AG04449 (cell line): ENCODE measurements at places on chromosomes 6 and 20.

DNA sequence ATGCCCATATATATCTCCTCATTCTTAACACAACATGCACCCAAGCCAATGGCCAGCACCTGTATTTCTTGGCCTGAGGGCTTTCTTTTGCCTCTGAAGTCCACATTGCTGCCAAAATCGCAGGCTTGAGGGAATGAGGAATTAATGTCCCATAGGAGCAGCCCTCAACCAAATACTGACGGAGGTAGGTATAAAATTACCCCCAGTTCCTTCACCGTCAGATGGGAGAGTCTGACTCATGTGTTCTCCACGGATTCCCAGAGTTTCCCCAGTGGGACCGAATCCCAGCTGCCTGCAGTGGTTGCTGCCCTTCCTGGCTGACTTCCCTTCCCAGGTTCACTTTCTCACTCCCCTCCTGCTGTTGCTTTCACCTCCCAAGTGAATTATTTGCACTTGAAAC is 602.2 kb upstream of the NOX3 start:
- no peak for DNase-seq

DNA sequence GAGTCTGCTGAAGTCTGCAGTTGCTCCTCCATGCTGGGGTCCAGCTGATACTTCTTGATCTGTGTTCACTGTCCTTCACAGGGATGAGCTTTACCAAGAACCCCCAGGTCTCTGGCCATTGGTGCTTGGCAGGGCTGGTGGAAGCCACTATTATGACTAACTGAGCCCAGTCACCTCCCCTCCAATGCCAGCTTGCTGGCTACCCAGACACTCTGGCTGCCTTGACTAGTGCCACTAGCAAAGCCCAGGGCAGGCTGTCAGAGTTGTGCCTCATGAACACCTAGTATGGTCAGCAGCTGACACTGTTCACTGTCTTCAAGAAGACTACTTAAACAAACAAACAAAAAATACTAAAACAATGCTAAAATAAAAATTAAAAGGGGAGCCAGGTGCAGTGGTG is 8.8 kb downstream of the ASIP start:
- no peak for DNase-seq

GRCh38 chr20:53880108-53880641 is 190.2 kb downstream of the BCAS1 start:
- DNase-seq = no peak

GRCh38 chr20:50041246-50041873 is 58.6 kb downstream of the SNAI1 start:
- DNase-seq = no peak

- DNase-seq = no peak
Observed at GRCh38 chr20:57040924-57041323, 225.5 kb downstream of the BMP7 start.

GRCh38 chr20:47088335-47088734 is 193.7 kb downstream of the EYA2 start:
- DNase-seq = no peak

DNA sequence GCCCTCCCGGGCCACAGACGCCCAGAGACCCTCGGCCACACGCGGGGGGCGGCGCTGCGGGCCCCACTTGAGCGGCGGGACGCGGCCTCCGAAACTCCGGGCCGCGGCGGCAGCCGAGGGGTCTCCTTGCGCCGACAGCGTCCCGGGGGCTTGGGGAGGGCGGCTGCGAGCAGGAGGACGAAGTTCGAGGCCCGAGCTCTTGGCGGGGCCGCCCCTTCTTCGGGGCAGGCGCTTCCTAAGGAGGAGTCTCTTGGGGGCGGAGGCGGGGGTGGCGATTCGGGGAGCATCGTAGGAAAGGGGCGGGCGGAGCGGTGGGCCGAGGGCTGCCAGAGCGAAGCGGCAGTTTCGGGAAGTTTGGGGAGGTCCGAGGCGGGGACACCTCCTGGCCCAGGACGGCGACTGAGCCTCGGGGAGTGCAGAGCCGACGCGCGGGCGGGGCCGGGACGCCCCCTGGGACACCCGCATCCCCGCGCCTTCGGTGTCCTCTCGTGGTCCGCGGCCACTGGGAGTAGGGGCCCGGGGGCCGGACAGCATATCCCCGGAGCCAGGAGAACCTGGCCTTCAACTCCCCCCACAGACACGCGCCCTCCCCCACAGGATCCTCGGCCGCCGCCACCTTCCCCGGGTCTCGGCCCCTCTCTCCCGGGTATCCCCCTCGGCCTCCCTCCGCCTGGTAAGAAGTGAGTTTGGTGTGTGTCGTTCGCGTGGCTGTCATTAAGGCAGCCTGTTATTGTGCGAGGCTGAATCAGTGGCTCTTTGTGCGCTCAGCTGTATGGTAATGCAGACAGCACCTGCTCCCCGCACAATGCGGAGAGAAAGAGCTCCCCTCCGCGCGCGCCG is 613 bp upstream of the DLL1 start:
- DNase-seq = no peak

- DNase-seq = no peak
Observed at GRCh38 chr6:16973051-16973450, 128.8 kb upstream of the STMND1 start.
